ENCODE measurements at places on chromosomes 12 and 14. TPM values are rescaled to one million over a fixed set of nuclear protein-coding genes. Genes with fewer than 3 reads are reported as not detected.
A peak's percentile ranks its signal among the peaks of the same experiment; 100 is the strongest.

GRCh38 chr12:104050436-104050835 is 449 bp upstream of the GLT8D2 start:
- DNase-seq, result no peak

GRCh38 chr14:34965912-34966311 is 16.9 kb upstream of the SRP54 start:
- DNase-seq, result no peak

DNA sequence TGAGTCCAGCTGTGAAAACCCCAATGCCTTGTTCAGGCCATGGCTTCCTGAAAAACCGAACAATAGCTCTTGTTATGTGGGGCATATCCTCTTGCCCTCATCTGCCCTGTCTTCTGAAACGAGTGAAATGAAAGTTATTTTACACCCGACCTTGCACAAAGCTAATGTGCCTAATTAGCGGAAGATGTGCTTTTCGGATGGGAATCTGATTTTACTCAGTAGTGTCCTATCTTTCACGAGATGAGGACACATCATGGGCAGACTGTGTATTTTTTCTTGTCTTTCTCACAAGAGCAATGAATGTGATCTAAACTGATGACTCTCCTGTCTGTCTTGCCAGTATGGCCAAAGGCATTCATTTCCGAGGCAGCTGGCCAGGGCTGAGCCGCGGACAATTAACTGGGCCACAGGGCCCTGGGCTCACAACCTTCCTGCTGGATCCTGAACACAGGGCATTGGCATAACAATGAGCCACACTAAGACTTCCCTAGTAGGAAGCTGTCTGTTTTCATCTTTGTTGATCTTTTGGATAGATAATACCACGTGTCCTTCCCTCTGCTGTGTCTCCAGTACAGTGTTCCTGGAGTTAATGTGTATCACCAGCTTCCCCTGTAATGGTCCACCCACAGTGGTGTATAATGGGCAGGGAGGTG is 86.0 kb upstream of the HIF1A start:
- no peak for DNase-seq

CIROP gene
- not detected for polyA plus RNA-seq

DNA sequence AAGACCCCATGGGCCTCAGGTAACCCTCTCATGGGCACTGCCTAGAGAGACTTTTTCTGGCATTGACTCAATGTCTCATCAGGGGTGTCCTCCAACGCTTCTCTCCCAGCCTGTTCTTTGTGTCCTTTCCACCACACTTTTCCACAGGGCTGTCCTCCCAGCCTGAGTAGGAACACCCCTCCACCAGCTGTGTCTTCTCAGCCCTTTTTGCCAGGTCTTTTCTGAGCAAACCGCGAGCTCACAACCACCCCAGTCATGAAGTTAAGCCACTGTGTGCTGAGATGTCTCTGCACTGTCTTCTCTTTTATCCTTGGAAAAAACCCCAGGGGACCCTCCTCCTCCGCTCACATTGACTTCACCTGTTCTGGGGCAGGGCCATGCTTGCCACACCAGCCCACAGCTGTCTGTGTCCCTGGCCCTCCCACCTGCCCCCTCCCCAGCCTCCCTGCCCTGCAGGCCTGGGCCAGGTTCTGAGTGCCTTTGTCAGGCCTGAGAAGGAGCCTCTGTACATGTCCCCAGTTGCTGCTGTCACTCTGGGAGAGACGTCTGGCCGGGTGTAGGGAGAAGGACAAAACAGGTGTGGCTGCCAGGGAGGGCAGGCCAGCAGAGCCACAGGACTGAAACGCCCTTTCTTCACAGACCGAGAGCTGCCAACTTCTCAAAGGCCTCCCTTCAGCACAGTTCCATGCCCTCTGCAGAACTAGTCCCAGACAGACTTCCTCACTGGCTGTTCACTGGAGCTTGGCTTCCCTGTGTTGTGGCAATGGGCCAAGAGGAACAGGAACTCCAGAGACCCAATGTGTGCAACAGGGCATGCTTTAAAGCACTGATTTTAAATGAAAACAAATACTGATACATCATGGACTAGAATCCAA is 50.5 kb upstream of the PNMA1 start:
- no peak for DNase-seq

- no peak for DNase-seq
Observed at GRCh38 chr12:69466867-69467266, 3.3 kb upstream of the FRS2 start.

- DNase-seq, result peak; percentile 77
Observed at GRCh38 chr12:63917864-63918799, 73.6 kb downstream of the SRGAP1 start.

DNA sequence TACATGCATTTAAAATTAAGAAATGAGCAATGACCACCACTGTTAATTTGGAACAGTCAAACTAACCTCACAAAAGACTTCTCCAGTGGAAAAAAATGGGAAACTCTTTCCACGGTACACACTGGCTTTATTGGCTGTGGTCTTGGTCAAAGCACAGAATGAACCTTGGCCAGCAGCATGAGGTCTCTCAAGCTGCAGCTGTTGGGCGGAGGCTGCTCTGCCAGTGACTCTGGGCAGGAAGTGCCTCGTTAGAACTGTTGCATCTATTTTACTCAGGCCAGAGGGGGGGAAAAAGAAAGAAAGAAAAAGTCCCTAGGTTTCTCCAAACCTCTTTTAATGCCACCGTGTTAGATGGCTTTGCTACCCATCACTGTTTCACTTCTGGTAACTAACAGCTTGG is 279.8 kb upstream of the DIO2 start:
- DNase-seq, result no peak

All from renal cortex interstitium (tissue), 15 donors.